ENCODE measurements at places on chromosomes 1 and 21.

GRCh38 chr1:13965770-13966398 is 265.9 kb downstream of the PRDM2 start:
- DNase-seq, result no peak

- no peak for DNase-seq
Observed at GRCh38 chr1:61269602-61270001, 187.2 kb downstream of the NFIA start.

- DNase-seq, result no peak
Observed at GRCh38 chr21:35106246-35106835, 57.2 kb upstream of the RUNX1 start.

DNA sequence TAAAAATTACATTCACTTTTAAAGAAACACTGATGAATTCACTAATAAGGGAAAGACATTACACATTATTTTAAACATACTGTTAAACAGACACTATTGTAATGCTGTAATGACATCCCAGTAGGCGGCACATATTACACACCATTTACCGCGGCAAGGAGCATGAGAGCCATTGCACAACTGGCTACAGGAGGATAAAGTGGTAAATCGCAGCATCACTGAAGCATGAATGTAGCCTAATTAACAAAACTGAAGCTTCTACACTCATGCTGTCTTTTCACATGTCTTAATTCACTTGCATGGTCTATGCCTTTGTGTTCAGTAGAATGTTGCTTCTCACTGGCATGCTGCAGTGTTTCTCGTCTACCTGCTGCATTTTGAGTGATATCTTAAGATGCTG is 1046.0 kb downstream of the MRPL39 start:
- DNase-seq, result no peak

- no peak for DNase-seq
Observed at GRCh38 chr1:223231581-223231980, 88.5 kb upstream of the TLR5 start.

GRCh38 chr1:230407351-230407750 is 18.8 kb downstream of the PGBD5 start:
- DNase-seq, result no peak

DNA sequence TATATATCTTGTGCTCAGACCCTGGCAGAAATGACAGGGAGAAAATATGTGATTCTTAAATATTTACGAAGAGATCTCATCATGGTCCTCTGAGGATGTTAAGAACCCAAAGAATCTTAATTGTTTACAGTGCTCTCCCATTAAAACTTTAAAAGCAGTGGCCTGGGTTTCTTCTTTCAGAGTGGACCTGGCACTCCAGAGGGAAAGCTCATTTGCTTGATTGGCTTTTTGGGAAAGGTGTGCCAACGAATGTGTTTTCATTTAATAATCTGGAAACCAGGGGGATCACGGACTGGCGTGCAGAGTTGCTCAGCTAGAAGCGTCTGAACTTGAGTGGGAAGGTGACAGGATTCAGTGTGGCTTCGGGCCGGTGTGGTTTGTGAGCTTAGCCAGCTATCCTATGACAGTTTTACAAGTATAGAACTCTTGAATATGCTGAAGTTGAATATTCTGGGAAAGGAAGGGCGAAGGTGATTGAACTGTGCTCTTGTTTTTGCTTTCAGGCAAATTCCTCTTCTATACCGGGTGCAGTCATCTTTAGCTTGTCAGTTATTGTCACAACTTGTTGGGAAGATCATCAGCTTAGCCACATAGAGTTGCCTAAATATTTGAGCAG is 154.8 kb downstream of the C1orf21 start:
- no peak for DNase-seq

DNA sequence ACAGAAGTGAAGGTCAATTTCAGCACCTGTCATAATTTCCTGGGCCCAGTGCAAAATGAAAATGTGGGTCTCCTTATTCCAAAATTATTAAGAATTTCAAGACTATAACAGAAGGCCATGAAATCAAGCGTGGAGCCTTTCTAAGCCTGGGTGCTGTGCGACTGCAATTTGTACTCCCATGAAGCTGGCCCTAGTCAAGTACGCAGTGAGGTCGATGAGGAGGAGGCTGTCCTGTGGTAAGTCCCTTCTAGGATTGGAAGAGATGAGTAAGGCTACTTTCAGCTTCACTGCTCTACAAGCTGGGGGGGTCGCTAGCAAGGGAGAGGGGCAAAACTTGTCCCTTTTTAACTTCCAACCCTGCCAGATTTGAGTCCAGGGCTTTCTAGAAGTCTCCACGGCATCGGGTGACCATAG is 410 bp upstream of the NUDC start:
- DNase-seq, result no peak

GRCh38 chr1:29839726-29840125 is 603.4 kb downstream of the PTPRU start:
- DNase-seq, result no peak

DNA sequence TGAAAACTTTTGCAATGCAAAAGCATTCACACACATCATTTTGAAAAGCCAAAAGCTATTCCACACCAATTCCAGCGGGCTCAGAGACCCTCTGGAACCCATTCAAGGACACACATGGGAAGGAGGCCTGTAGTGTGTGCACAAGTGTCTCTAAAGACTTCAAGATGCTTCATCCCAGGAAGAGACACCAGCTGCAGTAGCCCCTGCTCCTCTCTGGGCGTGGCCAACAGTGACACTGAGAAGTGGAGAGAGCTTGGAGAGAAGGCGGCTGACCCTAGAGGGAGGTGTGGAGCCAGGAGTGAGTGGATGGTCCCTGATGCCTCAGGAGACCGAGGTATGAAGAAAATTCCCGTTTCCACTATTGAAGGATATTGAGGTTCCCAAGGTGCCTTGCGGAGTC is 14.9 kb upstream of the TNNI1 start:
- DNase-seq, result no peak
